ENCODE measurements at places on chromosomes 5 and 9.

DNA sequence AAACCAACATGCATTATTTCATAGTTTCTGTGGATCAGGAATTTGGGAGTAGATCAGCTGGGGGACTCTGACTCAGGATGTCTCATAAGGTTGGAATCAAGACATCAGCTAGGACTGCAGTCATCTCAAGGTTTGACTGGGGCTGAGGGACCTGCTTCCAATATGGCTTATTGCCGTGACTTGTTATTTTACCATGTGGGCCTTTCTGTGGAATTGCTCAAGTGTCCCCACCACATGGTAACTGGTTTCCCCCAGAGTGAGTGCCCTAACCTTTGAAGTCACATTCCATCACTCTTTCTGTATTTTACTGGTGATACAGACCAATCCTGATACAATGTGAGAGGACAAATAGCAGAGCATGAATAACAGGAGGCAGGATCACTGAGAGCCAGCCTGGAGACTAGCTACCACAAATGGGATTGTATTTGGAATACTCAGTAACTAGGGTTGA is 70.2 kb upstream of the ELL2 start:
- no peak for DNase-seq

DNA sequence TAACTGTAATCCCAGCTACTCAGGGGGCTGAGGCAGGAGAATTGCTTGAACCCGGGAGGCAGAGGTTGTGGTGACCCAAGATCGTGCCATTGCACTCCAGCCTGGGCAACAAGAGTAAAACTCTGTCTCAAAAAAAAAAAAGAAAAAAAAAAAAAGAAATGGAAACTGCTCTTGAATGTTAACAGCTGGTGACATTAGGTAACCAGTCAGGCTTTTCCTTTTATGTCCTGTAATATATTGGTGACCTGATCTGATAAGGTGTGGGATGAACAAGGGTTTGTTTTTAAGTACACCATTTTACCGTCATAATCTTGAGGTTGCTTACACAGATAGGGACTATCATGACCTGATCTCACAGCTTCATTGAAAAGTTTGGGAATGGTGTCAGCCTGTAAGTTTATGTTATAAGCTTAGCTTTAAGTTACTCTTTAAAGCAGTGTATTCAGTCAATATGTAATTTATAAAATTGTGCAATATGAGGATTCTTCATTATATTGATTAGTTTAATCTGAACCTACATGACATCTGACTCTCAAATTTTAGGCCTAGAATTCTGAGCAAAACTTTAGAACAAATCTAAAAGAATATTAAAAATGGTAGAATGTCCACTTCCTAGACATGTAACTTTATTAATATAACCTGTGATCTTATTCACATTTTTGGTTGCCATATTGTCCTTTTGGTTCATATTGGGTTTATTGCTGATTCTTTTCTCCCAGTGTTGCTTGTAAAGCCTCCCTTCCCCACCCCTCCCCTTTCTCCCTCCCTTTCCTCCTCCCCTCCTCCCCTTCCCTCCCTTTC is 41.4 kb downstream of the RAI14 start:
- no peak for DNase-seq

- DNase-seq, result no peak
Observed at GRCh38 chr5:123138774-123139173, 49.7 kb downstream of the PRDM6 start.

GRCh38 chr5:87074934-87075541 is 192.6 kb upstream of the RASA1 start:
- DNase-seq, result no peak

- no peak for DNase-seq
Observed at GRCh38 chr5:127085796-127086195, 12.5 kb upstream of the C5orf63 start.

- DNase-seq, result no peak
Observed at GRCh38 chr5:121415270-121415669, 436.4 kb upstream of the FTMT start.

DNA sequence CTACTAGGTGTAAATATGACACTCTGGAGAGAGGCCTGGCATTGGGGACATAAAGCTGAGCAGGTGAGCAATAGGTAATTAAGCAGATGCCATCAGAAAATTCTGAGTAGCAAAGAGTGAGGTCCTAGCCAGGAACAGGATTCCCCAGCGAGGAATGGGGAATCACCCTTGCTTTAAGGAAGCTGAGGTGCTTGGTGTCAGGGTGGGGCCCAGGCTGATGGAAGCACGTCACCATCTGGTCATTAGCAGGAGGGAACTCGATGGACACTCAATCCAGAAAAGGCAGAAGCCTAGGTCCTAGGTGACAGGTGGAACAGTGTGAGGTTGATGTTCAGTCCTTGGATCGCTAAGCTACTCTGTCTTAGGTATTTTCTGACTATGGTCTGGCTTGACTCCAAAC is 562.7 kb upstream of the DAP start:
- DNase-seq, result no peak

- DNase-seq, result peak; percentile 4
Observed at GRCh38 chr5:64166201-64166959, 737 bp downstream of the RNF180 start.

DNA sequence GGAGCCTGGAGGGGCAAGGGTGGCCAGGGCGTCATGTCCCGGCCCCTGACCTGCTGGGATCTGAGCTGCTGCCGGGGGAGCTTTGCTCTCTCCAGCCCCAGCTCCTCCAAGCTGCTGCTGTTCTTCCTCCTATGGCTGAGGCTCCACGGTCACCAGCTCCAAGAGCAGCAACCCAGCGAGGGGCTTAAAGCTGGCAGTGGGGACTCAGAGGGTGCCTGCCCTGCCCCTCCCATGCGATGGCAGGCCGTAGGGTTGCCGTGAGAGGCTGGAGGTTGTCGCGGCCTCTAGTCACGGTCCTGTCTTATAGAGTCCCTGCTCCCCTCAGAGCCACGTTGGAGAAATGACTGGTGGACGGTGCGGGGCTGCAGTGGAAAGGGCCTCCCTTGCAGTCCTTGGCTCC is 19.5 kb downstream of the DBH start:
- no peak for DNase-seq

- DNase-seq, result no peak
Observed at GRCh38 chr9:131319486-131319885, 30.0 kb downstream of the PLPP7 start.

Measured in neural crest cell (in vitro differentiated cells).